ENCODE measurements at places on chromosomes 2 and 18.
A peak's percentile ranks its signal among the peaks of the same experiment; 100 is the strongest.

- DNase-seq: no peak
Measured at GRCh38 chr2:60980071-60980815, 37.3 kb upstream of the PEX13 start.

DNA sequence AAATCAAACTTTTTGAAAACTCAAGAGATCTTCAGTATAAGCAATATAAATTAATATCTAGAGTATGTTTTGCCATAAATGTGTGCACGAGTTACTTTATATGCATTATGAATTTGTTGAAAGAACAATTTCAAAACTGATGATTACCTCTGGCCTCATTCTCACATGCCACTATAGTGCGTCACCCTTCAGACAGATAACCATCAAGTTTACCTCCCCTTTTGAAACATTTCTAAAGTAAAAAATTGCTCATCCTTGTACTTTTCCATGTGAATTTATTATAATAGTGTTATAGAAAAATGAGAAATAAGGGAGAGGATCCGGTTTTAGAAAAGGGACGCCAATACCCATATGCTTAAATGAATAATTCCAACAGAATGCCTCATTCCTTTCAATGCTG is 38.3 kb downstream of the ZEB2 start:
- DNase-seq: no peak

DNA sequence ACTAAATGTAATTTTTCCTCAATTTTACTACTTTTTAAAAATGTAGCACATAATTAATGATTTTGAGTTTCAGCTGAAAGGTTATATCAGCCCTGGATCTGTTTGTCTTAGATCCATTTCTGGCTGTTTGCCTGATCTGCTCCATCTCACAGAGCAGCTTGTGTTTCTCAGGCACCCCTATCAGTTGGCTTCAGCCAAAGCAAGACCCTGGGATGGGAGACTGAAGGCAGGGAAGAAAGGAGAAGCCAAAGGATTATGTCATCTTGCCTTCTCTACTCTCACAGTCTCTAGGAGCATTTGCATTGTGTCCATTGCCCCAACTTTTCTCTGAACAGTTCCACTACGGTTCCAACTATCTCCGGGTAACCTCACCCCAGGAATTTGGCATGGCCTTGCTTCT is 110.5 kb downstream of the CCDC148 start:
- DNase-seq: no peak

GRCh38 chr2:102848366-102848839 is 86.6 kb downstream of the TMEM182 start:
- peak; percentile 70 for DNase-seq

GRCh38 chr2:199310771-199311585 is 146.8 kb downstream of the SATB2 start:
- DNase-seq: no peak

DNA sequence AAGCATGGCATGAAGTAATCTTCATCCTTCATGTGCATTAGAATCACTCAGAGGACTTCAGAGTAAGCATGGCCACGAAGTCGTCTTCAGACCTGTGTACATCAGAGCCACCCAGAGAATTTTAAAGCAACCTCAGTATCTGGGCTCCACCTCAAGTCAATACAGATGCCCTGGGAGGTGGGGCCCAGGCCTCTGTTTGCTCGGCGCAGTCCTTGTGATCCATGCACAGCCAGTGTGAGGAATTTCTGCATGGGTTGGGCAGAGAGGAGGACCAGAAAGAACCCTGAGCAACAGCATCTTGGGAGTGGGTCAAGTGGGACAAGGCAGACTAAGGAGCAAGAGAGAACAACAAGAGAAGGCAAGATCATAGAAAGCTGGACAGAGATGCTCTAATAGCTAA is 220.4 kb upstream of the TMEM200C start:
- no peak for DNase-seq

DNA sequence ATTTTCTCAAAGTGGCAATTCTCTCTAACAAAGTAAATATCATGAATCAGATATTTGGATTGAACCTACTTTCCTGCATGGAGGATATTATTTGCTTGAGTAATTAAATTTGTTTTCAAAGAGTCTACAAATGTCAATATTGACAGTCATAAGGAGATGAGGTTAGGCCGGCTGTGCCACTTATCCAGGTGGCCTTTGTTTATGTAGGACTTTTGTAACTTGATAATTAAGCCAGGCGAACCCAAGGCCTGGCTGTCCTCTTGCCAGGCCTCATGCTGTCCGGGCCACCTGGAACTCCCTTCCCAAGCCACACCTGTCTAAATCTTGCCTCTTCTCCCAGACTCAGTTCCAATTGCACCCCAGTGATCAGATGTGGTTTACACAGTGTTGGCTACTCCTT is 255.2 kb downstream of the ACKR3 start:
- DNase-seq: no peak

DNA sequence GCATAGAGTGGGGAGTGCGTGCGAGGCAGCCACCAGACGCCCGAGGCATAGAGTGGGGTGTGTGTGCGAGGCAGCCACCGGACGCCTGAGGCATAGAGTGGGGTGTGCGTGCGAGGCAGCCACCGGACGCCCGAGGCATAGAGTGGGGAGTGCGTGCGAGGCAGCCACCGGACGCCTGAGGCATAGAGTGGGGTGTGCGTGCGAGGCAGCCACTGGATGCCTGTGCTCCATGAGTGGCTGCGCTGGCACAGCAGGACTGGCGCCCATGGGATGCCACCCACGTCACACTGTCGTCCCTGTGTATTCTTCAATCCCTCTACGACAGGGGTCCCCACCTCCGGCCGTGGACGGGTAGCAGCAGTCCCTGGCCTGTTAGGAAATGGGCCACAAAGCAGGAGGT is 221.9 kb downstream of the HDAC4 start:
- DNase-seq: no peak

- no peak for DNase-seq
Measured at GRCh38 chr2:134217351-134217750, 36.5 kb upstream of the MGAT5 start.

- no peak for DNase-seq
Measured at GRCh38 chr2:184308706-184309105, 289.6 kb upstream of the ZNF804A start.

- DNase-seq: no peak
Measured at GRCh38 chr2:104404526-104404925, 449.4 kb upstream of the POU3F3 start.

DNA sequence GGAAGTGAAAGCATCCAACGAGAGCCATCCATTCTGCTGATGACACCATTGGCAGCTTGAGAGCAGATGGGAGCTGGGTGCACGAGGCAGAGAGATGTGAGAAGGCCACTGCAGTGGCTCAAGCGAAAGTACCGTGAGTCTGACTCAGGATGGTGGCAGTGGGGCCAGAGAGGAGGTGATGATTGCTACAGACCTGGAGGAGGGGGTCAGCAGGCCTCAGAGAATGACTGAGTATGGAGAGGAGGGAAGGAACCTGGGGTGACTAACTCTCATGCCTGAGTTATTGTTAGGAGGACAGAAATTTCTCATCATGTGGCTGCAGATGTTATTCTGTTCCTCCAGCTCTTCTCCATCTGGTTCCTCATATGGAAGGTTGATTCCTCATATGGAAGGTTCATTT is 8.8 kb upstream of the ZBTB7C start:
- DNase-seq: no peak

GRCh38 chr2:78498125-78498524 is 527.4 kb upstream of the REG3G start:
- DNase-seq: no peak

- no peak for DNase-seq
Measured at GRCh38 chr18:58998401-58999203, 133.9 kb downstream of the ZNF532 start.

DNA sequence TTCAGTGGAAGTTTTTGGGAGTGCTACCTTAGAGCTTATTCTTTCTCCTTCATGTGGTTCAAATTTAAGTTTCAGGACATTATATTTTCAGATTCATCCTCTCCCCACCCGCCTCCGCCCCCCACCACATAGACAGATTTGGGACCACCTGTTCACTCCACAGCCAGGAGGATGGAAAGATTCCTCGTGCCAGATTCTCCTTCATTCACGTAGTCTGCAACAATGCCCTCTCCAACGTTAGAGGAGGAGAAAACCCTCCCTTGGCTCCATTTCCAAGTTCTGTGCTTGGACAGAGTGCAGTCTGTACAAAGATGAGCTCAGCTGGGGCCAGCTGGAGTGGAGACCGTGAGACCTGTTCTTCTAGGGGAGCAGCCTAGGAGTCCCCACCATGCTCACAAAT is 26.2 kb downstream of the POU3F3 start:
- DNase-seq: peak; percentile 6

GRCh38 chr18:58997811-58998337 is 133.2 kb downstream of the ZNF532 start:
- DNase-seq: no peak

DNA sequence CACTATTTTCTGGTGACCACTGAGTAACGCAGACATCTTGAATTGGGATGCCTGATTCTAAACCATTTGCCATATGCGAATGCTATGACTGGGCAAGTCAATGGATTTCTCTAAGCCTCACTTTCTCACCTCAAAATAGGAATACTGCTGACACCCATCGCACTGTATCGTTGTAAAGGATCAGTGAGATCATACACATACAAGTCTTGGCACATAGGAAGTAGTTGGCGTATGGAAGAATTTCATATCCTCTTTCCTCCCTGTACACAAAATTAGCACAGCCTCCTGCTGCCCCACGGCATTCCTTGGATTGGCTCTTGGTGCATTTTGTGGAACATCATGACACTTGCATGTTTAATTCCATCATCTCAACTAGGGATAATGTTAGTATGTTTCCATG is 366.9 kb downstream of the CMPK2 start:
- no peak for DNase-seq

- DNase-seq: no peak
Measured at GRCh38 chr18:62106271-62106670, 80.6 kb downstream of the PIGN start.

DNA sequence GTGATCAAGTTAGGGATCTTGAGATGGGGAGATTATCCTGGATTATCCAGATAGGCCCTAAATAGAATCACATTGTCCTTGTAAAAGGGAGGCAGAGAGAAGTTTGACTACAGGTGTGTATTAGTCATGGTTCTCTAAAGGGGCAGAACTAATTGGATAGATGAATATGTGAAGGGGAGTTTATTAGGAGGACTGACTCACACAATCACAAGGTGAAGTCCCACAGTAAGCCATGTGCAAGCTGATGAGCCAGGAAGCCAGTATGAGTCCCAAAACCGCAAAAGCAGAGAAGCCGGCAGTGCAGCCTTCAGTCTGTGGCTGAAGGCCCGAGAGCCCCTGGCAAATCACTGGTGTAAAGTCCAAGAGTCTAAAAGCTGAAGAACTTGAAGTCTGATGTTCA is 275.8 kb downstream of the KCNS3 start:
- DNase-seq: no peak

DNA sequence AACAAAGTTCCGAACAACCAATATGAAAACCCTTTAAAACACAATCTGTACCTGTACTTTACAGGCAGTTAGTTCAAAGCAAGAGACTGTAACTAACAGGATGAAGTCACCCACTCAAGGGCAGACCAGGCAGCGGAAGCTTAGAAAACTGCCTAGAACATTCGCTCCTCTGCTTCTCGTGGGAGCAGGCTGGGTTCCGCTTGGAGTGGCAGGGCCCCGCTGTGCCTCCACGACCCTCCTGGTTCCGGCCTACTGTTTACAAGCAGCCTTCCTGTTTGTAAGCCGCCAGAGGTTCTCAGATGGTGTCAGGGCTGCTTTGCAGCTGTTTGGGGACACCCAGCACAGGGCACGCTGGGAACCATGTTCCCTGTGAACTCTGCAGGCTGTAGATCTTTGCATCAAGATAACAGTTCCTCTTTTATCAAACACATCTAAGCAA is 31.3 kb downstream of the CIB4 start:
- no peak for DNase-seq

DNA sequence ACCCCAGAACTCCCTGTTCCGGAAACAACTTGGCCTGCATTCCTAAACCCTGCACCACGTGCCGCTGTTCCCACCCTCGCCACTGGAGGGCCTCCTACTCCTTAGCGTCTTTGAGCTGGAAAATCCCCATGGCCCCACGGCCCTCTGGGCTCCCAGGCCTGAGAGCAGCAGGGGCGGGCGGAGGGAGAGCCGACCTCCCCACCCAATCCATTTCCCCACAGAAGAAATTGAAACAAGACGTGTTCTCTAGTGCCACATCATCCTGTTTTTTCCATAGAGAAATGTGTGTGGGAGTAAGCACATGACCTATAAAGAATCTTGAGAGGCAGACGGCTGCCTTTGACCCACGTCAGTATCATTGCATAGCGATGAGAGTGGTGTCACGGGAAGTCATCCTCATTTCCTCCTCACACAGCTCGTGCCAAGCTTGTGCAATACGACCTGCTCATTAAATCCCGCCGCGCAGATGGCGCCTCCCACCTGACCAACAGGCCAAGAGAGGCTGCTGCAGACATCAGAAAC is 79.2 kb downstream of the LAMA1 start:
- DNase-seq: peak; percentile 2

DNA sequence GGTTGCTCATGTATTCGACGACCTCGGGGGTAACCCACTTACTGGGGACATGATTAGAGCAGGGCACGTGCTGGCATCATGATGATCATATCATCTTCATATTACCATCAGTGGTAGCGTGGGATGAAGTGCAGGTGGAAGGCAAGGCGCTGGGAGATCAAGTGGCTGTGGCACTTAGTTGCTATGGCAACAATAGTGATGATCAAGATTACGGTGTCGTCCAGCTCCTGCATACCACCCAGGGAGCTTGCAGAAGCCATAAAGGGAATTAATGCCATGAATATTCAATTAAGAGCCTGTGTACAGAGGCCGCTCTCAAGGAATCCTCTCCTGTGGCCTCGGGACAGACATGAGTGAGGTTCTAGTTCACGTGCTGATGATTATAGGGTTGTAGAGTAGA is 237.2 kb upstream of the COPS8 start:
- no peak for DNase-seq

GRCh38 chr2:120348134-120348736 is 2.3 kb downstream of the INHBB start:
- no peak for DNase-seq

- no peak for DNase-seq
Measured at GRCh38 chr2:27823569-27823968, 52.0 kb downstream of the MRPL33 start.

DNA sequence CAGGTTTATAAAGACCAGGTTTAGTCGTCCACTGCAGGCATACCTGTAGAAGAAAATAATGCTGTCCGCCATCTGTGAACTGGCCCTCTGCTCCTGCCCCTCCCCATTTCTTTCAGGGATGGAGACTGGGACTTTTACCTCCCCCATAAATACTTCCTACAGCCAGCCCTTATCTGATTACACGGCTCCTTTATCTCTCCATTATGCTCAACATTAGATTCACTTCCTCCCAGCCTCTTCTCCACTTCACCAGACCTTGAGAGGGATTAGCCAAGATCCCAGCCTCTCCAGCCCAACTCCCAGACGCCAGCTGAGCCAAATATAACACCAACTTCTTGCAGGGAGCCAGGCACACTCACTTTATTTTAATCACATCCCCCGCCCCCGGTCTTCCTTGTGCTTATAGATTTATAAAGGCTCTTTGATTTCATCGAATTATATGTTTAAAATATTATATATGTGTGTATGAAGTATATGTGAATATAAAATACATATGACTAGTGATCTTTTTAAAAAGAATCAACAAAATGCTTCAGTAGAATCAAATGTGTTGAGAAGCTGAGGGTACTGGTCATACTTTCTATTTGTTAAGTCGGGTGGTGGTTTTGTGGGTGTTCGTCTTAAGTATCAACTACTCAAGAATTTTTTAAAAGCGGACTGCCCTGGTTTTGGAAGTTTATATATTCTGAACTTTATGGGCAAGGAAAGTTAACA is 81.0 kb downstream of the SPRED2 start:
- no peak for DNase-seq

- DNase-seq: no peak
Measured at GRCh38 chr2:232698556-232699091, 1.5 kb downstream of the GIGYF2 start.
